ENCODE measurements at places on chromosomes 1 and 21.

- DNase-seq, result no peak
These were observed 95.6 kb upstream of the GPR52 start for GRCh38 chr1:174352117-174352516.

GRCh38 chr21:45379171-45379900 lies 25.6 kb upstream of the COL18A1 start:
- DNase-seq, result no peak

DNA sequence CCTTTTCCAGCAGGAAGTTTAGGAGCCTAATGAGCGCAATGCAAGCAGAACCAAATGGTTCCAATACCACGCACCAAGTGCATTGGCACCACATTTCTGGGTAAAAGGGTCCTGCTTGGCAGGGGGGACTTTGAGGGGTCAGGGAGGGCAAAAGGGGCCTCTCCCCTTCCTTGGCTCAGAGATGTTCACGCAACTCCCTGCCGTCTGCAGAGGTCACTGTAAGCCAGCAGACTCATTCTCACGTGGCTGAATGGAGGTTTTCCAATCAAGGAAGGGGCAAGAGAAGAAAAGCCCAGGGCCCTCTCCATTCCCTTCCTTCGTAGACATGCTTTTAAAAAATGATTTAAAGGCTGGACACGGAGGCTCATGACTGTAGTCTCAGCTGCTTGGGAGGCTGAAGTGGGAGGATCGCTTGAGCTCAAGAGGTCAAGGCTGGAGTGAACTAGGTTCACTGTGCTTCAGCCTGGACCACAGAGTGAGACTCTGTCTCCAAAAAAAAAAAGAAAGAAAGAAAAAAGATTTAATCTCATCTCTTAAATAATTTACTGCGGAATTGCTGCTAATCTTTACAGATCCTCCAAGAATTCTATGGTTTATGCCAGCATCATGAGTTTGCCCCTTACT lies 80.3 kb downstream of the RUNX3 start:
- peak; percentile 66 for DNase-seq

DNA sequence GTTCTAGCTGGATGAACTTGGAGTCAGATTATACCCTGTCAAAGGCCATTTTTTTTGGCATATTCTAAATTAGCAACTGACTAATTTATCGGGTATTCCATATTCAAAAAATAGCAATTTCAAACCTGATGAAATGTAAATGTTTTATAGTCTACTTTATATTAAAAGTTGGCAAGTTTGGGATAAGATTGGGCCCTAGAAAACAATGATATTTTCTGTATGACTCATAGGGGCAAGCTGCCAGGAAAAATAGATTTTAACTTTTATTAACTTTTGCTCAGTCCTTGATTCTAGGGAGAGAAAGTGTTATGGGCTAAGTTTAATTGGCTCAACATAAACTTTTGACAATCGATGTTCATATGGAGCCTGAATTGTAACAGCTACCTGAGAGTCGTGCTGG lies 576.9 kb upstream of the B3GALT2 start:
- DNase-seq, result no peak

- no peak for DNase-seq
These were observed 31.5 kb downstream of the SESN2 start for GRCh38 chr1:28290851-28291250.

DNA sequence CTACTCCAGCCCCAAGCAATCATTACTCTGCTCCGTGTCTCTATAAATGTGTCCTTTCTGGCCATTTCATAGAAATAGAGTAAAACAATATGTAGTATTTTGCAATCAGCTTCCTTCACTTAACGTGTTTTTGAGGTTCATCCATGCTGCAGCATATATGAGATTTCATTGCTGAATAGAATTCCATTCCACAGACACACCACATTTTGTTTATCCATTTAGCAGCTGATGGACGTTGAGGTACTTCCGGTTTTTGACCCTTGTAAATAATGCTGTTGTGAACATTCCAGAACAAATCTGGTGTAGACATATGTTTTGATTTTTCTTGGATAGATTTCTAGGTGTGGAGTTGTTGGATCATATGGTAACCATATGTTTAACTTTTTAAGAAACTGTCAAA lies 30.7 kb downstream of the ADAM30 start:
- DNase-seq, result no peak

DNA sequence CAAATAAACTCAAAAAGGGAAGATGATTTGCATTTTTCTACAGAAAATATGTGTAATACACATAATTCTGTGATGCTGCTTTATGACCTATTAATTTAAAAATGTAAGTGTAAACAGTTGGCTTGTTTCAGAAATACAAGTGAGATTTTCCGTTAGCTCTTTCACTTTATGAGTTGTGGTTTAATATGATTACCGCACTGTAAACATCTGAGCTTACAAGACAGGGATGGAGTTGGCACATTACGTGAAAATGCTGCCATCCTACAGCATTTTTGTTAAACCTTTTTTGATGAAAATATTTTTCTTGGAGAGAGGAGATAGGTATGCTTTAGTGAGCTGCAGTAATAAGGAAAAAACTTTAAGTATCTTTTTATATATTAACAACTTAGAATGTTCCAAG lies 426.8 kb upstream of the ADAMTS5 start:
- no peak for DNase-seq

DNA sequence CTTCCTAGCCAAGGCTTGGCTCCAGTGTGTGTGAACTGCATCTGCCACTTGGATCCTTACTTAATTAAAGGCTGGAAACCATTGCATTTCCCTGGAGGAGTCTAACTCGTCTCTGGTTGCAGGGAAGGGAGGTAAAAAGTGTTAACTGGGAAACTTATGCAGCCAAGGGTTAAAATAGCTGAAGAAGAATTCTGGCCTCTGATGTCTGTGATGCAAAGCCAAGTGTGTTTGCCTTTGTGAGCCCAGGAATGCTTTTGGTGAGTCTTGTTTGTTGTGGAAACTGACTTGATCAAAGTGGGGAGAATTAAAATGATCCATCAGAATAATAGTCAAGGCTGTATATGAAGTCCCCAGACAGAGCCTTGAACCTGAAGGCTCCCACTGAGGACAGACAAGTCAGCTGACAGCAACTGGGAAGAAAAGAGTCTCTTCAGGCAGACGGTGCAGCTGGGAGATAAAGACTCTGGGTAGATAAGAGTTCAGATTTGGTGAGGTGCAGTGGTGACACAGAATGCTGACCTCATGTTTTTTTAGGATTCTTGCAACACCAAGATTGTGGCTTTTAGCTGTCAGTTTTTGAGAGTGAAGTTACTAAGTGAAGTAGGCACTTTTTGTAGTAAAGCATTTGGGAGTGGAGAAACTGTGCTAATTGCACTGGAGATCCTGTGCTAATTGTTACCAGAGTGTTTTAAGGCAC lies 59.5 kb upstream of the WLS start:
- no peak for DNase-seq

DNA sequence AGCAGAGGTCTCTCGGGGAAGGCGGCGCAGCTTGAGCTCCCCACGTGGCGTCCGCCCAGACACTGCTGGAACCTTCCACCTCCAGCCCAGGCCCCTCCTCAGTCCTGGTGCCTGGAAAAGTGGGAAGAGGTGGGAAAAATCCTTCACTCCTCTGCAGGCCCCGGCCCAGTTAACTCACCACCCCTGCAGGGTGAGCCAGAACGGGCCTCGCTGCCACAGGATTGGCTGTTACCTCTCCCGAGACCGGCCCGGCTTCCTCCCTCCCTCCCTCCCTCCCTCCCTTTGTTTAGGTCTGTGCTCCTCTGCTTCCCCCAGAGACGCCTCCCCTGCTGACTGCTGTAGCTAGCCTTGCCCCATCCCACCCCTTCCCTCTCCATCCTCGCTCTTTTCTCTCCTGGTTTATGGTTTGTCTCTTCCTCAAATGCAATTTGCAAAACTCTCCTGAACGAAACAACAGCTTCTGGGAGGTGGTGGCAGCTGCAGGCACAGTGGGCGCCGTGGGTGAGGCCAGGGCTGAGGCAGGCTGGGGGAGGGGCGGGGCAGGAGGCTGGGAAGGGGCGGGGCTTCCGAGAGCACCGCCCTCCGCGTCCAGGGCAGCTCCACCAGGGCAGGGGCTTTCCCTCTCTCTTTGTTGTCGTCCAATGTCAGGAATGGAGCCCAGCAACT lies 6.5 kb downstream of the CAPN9 start:
- no peak for DNase-seq

DNA sequence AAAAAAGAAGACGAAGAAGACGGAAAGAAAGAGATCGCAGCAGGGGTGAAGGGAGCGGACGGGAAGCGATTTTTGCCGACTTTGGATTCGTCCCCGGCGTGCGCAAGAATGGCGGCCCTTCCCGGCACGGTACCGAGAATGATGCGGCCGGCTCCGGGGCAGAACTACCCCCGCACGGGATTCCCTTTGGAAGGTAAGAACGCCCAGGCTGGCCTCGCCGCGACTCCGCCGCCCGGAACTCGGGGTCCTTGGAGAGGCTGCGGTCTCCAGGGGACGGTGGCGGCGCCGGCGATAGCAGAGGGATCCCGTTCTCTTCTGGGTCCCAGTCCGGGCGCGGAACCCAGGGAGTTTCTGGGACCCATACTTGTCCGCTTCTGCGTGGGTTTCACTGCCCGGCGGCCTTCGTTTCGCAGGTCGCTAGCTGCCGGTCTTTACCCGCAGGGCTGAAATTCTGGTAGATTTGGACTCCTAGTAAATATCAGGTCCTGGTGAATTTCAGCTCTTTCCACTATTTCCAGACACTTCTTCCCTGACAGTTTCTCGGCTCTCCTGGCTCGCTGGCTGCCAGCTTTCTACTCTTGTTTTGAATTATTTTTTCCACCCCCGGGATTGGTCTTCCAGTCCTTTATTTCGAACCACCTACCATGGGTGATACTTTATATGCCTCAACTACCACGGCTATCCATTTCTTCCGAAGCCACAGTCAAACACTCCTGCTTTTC lies 1.0 kb downstream of the PAX7 start:
- DNase-seq, result no peak

DNA sequence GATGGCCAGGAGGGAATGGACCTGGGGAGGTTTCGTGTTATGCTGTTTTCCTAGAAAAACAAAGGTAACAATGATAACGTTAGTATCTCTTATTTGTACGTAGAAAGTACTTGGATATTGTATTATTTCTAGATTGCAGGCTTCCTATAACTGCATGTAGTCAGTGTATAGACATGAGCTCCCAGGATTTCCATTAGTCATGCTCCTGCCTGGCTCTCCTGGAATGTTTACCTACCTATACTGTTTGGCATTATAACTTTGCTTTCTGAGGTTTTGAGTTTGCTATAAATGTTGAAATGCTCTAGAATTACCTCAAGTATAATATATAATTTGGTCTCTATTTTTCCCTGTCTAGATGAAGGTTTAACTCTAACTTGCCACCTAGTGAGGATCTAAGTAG lies 66.1 kb downstream of the TTC3 start:
- DNase-seq, result no peak

GRCh38 chr1:64073705-64074104 lies 129.7 kb upstream of the UBE2U start:
- DNase-seq, result no peak

DNA sequence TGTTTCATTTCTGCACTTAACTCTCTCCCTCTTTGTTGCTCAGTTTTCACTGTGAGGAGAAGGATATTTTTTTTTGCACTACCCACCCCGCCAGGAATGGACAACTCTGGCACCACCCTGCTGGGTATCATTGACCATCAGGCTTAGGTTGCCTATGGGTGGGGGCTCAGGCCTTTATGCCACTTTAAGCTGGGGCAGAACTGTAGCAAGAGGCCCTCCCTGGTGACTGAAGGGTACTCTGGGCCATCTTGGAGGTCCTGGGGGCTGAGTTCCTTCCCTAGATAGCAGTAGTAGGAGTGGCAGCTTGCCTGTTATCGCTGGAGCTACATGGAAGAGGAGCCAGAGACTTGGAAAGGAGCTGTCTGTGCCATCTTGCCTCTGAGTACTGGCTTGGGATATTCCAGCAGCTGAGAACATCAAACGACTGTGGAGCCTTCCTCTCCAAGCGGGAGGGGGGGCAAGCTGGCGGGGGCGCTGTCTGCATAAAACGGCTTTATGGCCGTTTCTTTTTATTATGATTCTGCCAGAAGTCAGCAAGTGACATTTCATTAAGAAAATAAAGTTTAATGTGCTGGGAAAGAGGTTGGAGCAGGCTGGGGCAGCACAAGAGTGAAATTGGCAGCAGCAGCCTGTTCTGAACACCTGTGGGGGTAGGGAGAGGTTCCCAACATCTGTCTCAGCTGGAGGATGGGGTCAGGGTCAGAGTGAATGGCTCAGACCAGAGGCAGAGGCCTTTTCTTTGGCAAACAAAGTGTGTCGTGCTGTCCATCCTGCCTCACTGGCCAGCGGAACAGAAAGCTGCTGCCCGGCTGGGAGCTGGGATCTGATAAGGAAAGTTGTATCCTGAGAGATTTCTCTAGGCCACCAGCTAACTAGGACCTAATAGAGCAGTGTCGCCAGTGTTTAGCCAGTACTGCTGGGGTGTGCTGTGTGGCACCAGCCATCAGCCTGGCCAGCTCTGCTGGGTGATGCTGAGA lies 32.9 kb downstream of the TMEM53 start:
- no peak for DNase-seq

- DNase-seq, result no peak
These were observed 1.9 kb upstream of the PRMT2 start for GRCh38 chr21:46633566-46633965.

DNA sequence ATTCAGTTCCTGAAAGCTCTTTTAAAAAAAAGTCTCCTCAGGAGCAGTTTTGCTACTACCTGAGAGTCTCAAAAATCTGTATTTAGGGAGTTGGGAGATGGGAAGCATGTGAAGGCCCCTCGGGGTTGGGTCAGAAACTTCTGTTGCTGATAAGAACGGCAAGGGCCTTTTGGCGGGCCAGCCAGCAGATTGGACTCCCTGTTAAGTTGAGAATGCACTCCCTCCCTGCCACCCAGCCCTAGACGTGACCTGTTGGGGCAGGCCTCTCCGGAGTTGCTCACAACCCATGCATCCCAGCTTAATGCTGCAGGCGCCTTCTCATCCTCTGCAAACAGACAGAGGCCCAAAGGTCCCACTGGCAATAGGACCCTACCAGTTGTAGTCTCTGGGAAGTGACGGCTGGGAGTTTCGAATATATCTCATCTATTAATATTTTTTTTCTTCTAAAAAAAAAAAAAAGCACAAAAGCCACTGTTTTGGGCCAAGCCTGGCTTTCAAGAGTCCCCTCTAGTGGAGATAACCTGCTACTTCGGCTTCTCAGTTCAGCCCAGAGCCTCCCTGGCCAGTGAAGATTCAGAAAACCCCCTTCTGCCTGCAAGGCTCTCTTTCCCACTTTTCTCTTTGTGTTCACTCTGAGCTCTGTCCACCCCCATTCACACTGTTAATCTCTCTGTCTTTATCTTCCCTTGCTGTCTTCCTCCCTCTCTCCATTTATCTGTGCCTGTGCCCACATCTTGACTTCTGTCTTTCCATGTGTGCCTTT lies 5.3 kb downstream of the PLXNA2 start:
- peak; percentile 14 for DNase-seq

- peak; percentile 21 for DNase-seq
These were observed 25.9 kb downstream of the KCNC4 start for GRCh38 chr1:110235834-110236682.

- DNase-seq, result no peak
These were observed 4.2 kb upstream of the STXBP3 start for GRCh38 chr1:108742253-108742652.

Data from GDM1 (cell line).